Kidney capillary endothelial cell (primary cell): ENCODE measurements at places on chromosomes 2 and 18.
A peak's percentile ranks its signal among the peaks of the same experiment; 100 is the strongest.

DNA sequence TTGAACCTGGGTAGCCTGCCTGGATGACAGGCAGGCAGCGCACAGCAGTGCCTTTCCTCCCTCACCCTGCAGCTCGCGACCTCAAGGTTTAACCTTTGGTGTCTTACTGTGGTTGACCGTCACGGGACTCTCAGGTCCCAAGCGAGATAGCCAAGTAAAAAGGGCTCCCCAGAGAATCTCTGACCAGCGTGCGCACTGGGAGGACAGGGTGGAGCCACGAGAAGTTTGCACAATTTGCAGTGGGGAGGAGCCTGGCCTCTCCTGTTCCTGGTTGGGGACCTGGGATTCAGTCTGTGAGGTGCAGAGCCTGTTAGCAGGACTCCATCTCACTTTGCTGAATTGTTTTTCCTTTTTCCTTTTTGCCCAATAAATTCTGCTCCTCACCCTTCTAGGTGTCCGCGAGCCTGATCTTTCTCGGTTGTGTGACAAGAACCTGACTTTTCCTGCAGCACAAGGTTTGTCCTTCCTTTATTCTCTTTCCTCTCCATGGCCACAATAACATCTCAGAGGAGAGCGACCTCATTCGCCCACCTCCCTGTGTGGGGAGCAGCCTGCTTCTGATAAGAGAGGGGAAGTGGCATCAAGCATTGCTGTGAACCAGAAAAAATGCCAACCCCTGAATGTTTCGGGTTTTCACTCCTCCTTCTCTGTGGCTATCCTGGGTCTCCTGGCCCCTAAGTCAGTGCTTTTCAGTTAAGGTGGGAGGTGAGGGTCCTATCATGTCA lies 36.2 kb downstream of the POU3F3 start:
- DNase-seq = no peak

DNA sequence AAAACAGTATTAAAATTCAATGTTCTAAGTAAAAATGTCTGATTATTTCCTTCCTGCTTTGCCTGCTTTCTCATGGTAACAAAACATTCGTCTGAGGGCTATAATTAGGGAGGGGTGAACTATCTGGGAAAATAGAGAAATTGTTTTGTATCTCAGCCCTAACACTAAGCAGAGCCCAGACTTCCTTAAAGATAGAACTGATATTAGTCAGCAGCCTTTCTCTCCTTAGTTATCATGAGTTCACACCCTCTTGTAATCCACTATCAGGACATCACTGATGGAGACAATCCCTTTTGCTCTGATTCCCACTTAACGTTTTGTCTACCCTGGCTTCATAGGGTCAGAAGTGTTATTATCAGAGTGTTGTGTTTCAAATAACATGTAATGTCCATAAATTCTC lies 701.1 kb upstream of the ZEB2 start:
- no peak for DNase-seq

DNA sequence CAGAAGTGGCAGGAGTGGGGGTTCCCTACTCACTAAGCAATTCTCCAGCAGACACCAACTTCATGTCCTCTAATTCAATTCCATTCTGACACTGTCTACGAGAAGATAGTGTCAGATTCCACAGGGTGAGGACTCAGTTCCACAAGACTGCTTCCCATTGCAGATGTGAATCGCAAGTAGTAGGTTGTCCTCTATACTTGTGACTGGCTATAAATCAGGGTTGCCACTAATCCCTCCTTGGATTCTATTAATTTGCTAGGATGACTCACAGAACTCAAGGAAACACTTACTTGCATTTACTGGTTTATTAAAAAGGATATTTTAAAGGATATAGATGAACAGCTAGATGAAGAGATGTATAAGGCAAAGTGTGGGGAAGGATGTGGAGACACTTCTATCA lies 184.1 kb upstream of the ACVR2A start:
- no peak for DNase-seq

GRCh38 chr18:40407909-40408308 lies 1547.1 kb upstream of the PIK3C3 start:
- no peak for DNase-seq

GRCh38 chr2:66547887-66548286 lies 113.0 kb downstream of the MEIS1 start:
- no peak for DNase-seq

DNA sequence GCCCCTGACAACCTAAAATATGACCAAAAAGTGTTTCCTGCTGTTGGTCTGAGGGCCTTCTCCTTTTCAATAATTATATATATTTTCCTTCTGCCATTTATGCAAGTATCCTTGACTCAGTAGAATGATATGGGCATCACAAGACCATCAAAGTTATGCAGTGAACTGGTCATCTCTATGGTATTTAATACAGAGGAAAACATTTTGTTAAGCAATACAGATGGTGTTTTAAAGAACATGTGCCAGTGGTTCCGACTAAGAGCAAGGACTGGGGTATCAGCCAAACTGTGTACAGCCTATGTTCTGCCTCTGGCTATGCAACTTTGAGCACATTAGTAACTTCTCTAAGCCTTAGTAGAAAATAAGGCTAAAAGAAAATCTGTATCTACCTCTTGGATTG lies 179.0 kb downstream of the TRABD2A start:
- DNase-seq = no peak

DNA sequence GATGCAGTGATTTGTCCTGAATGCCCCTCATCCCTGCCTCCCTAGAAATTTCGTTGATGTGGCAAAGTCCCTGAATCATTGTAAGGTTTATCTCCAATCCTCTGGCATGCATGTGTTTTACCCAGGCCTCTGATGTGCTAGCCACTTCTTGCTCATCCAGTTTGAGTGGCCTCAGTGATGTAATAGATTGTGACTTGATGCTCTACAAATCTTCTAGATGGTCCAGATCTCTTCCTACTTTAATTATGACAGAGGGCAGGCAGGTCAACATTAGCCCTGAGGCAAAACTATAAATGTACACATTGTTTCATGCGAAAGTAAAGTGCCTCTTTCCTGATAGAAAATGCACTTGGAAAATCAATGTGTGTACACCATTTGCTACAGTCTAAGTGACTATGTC lies 54.5 kb downstream of the LONRF2 start:
- DNase-seq = no peak

DNA sequence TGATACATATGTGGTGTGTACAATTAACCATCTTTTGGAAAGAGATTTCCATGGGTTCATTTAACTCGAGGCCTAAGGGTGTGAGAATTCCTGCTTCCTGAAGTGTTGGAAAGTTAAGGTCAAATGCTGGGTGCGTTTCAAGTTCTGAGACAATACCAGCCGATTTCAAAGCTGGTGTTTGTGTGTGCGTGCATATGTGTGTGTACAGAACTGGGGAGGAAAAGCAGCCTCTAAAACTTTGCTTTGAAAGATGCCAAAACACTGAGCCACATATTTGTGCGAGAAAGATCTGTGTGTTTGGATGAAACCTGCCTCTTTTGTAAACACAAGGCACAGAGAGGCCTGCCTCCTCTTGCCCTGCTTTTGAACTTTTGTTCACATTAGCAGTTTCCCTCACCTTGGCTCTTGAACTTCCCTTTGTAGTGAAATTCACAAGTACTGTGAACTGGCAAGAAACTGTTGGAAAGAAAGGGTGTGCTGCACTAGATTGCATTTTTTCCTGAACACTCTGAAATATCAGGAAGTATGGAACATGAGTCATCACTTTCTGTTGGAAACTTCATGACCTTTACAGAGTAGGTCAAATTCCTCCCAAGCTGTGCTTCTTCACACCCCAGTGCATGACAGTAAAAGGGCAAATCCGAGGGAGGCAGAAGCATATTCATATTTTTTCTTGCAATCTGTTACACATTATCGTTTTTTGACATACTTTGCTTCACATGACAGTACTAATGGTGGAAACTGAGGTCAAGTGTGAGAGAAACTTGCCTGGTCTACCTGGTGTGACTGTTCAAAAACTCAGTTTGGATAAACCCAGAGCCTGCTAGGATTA lies 20.0 kb upstream of the CAVIN2 start:
- DNase-seq = peak; percentile 96

- peak; percentile 65 for DNase-seq
These were observed 52.8 kb downstream of the CLASP1 start for GRCh38 chr2:121596221-121597080.

DNA sequence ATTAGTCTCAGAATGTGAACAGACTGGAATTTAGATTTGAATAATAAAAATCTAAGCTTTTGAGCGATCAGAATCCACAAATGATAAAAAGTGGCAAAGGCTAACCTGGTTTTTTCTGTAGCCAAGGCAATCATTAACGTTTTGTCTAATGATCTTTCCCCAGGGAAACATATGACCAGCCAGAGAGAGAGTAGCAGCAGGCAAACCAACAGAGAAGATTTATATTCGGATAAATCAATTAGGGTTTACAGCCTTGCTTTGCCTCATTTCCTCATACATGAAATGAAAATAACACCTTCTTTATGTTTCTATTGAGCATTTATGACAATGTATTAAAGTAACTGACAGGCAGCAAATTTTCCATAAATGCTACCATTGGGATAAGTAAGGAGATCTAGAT lies 14.5 kb downstream of the TIA1 start:
- no peak for DNase-seq

- DNase-seq = no peak
These were observed 81.8 kb downstream of the SCN9A start for GRCh38 chr2:166293984-166294383.

DNA sequence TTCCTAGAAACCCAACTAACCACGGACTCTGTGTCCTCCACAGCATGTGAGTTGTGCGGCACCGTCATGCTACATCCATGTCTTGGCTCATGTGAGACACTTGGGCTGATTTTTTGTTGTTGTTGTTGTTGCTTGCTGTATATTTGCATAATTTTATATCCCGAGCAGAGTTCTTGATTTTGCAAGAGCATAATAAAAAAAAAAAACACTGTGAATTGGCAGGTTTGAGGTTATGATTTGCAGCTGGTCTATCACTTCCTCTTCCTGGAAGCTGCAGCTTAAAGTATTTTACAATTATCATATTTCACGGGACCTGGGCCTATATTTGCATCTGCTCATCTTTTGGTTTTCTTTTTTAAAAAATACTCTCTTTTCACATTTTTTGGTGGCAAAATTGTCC lies 142.3 kb upstream of the NRP2 start:
- DNase-seq = no peak

DNA sequence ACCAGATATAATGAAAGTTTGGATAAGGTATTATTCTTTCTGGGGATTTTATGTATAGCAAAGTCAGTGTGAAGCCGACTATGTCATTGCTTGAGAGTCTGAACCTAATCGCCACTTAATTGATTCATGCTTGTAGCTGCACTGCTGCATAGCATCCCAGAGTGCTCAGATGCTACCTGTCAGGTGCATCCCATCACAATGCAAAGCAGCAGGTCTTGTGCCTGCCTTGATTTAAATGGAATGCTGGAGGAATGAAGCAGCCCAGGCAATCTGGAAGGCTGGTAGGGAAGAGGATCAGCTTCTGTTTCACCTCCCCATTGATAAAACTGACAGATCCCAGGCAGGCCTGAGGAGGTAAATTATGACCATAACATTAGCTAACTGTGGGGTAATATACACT lies 40.4 kb upstream of the ATIC start:
- DNase-seq = no peak

- no peak for DNase-seq
These were observed 57.2 kb downstream of the RAD51AP2 start for GRCh38 chr2:17461087-17461475.
